Smooth muscle cell of bladder (primary cell): ENCODE measurements at places on chromosomes 4 and X. TPM values are rescaled to one million over a fixed set of nuclear protein-coding genes. Genes with fewer than 3 reads are reported as not detected.

The DCAF8L2 gene
- total RNA-seq: under 0.01 TPM in 1 of 2 replicates, not detected in the other

The PHOX2B gene
- total RNA-seq: not detected in 2 replicates

The POU3F4 gene
- total RNA-seq: not detected in 2 replicates

The UGT2B10 gene
- not detected in 2 replicates for total RNA-seq

The AFAP1 gene
- total RNA-seq: 25.2 and 38.3 TPM in 2 replicates

The C4orf36 gene
- 0.28 and 0.37 TPM in 2 replicates for total RNA-seq

The UGT2A1 gene
- total RNA-seq: not detected in 2 replicates

The EGF gene
- total RNA-seq: 0.37 and 0.43 TPM in 2 replicates

The TMEM185A gene
- total RNA-seq: 14.8 and 20.3 TPM in 2 replicates

The JAKMIP1 gene
- under 0.01 TPM in 1 of 2 replicates, not detected in the other for total RNA-seq

The CT45A5 gene
- total RNA-seq: not detected in 2 replicates

The POF1B gene
- not detected in 2 replicates for total RNA-seq
